ENCODE measurements at places on chromosomes 1 and 21.

- DNase-seq = no peak
Observed at GRCh38 chr1:231612393-231613089, 14.0 kb upstream of the DISC1 start.

- no peak for DNase-seq
Observed at GRCh38 chr1:207155028-207155427, 51.0 kb downstream of the C4BPA start.

- DNase-seq = no peak
Observed at GRCh38 chr1:156359973-156360372, 9.0 kb upstream of the RHBG start.

DNA sequence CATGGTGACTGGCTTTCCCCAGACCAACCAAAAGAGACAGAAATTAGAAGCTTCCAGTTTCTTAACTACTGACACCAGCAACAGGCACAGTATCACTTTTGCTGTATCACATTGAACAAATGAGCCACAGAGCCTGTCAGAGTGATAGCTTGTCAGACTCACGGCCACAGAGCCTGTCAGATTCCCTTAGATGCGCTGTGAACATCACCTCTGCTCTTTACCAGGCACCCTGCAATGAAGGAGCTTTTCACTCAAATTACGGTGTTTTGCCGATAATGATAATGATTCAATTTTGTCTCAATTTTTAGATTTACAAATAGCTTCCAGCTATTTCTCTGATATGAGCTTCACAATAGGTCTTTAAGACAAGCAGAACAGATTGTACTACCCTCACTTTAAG, 107.9 kb upstream of the GNG12 start:
- DNase-seq = no peak

DNA sequence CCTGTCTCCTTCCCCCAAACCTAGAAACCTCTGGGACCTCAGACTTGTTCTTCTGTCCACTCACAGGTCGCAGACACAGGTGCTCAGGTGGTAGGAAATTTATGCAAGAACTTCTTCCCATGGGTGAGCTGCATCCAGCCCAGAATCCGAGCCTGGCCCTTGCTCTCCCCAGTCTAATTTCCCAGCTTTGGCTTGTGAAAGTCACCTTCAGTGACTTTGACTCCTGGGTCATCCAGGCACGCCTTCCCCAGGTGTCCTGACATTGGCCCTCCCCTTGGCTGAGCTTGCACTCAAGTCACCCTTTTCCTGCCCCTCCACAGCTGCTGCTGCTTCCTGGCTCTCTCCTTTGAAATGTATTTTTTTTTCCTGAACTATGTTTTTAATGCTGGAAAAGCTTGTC, 6.6 kb downstream of the IPO13 start:
- no peak for DNase-seq

DNA sequence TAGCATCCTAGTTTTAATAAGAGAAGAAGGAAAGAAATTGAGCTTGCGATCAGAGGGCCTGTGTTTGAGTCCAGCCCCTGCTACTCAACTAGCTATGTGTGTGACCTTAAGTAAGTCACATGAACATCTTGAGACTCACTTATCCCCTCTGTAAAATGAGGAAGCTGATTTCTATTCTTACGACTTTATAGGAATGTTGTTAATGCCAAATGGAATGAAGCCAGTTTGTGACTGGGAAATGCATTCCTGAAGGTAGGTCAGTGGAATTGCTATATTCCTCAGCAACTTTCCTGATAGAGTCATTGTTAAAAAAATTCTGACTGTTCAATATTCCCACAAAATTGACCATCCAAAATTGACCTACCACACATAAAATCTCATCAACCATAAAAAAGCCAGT, 14.9 kb downstream of the FASLG start:
- DNase-seq = no peak

GRCh38 chr1:2314803-2315673, 76.3 kb downstream of the MORN1 start:
- DNase-seq = peak; percentile 48

GRCh38 chr1:229619614-229620013, 6.3 kb downstream of the TAF5L start:
- DNase-seq = no peak

DNA sequence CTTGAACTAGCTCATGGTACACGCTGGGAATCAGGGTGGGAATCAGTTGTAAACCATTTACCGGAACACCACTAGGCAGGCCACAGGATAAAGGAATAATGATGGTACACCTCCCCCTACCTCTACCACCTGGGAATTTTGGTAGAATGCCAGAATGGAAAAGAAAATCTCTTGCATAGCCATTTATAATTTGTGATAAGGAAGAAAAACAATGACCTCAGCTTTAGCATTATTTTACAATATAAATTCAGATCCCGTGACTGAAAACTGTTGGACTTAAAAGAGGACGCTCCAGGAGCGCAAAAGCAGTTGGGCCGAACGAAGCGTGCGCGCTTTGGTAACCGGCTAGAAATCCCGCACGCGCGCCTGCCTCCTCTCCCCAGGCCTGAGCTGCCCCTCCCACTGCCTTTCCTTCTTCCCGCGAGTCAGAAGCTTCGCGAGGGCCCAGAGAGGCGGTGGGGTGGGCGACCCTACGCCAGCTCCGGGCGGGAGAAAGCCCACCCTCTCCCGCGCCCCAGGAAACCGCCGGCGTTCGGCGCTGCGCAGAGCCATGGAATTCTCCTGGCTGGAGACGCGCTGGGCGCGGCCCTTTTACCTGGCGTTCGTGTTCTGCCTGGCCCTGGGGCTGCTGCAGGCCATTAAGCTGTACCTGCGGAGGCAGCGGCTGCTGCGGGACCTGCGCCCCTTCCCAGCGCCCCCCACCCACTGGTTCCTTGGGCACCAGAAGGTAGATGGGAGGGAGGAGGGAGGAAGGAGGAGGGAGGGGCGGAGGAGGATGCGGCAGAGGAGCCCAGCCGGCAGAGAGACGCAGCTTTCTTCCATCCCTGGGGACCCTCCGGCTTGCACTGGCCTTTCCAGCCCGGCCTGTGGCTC, at the start of gene CYP4X1:
TSS of gene CYP4X1 (plus strand) at position 402 of the 873 bp plus-strand sequence. CDS start at position 551, 149 bp downstream.
- no peak for DNase-seq

DNA sequence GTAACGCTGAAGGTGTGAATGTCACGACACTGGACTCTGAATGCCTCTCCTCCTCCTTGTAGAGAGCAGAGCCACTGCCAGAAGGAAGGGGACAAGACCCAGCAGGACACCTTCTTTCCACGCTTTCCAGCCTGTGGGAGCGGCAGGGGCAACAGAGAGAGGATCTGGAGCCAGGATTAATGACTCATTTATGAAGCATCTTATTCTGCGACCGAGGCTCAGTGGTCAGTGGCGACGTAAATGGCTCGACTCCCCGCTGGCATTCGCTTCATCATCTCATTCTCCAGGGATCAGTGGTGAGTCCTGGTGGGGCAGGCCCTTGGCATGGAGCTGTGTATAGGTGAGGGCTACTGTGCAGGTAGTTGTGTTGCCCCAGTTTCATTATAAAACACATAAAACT, 4.6 kb downstream of the SLC37A1 start:
- DNase-seq = no peak

GRCh38 chr1:204107892-204108291, 35.0 kb downstream of the SOX13 start:
- no peak for DNase-seq

GRCh38 chr1:47362828-47363227, 29.2 kb downstream of the CMPK1 start:
- no peak for DNase-seq

GRCh38 chr1:1680912-1681273, 11.7 kb downstream of the SLC35E2B start:
- no peak for DNase-seq

DNA sequence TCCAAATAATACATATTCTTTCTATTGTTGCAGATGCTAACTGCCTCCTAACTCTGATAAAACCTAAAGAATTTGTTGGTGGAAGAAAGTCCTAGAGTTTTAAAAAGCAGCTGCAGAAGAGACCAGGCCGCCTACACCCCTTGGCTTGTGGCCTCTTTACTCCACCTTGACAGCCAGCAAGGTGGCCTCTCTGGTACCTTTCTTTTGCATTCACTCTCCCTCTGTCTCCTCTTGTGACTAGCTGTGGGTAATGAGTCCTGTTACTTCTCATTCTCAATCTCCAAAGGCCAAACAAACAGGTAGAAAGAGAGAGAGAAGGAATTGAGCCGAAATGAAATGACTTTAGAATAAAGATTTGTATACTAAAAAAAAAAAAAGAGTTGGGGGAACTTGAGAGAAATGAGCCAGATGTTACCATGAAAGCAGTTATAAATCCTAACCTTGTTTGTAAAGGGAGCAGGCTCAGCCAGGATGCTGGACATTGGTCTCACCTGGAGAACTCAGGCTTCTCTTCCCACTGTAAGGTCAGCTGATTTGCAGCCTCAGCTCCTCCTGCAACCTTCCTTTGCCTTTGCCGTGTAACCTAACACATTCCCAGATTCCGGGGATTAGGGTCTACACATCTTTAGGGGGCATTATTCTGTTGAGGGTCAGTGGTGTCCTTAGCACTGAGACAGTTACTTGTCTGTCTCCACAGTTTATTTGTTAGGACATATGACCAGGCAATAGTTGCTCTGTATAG, 164.1 kb upstream of the IRF2BP2 start:
- no peak for DNase-seq

DNA sequence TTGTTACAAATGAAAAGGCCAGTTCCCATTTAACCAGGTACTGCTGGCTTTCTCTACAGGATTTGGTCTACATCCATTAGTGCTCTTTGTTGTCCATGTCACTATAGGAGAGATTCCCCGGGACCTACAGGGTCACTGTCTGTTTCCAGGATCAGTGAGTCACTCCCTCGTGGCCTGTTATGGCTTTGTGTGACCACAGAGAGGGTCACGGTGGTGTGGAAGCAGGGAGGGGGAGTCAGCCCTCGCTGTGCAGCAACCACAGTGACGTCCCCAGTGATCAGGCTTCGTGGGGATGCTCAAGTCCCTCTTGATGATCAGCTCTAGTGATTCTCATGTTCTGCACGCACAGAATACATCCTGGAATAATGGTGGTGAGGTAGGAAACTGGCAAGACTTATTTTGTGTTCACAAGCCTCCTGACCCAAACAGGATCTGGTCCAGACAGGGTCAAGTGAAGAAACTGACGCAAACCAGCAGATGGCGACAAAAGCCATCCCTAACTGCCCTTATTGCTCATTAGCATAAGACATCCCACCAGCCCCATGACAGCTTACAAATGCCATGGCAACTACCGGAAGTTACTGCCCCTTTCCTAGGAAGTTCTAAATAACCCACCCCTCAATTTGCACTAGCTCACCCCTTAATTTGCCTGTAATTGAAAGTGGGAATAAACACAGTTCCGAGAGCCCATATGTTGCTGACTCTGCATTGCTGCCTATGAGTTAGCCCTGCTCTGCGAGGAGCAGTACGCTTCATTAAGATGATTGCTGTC, 98.5 kb downstream of the DISC1 start:
- DNase-seq = peak; percentile 43

- DNase-seq = no peak
Observed at GRCh38 chr1:61434276-61434675, 290.7 kb downstream of the TM2D1 start.

GRCh38 chr1:246794048-246794827, 70.0 kb downstream of the SCCPDH start:
- DNase-seq = peak; percentile 17

DNA sequence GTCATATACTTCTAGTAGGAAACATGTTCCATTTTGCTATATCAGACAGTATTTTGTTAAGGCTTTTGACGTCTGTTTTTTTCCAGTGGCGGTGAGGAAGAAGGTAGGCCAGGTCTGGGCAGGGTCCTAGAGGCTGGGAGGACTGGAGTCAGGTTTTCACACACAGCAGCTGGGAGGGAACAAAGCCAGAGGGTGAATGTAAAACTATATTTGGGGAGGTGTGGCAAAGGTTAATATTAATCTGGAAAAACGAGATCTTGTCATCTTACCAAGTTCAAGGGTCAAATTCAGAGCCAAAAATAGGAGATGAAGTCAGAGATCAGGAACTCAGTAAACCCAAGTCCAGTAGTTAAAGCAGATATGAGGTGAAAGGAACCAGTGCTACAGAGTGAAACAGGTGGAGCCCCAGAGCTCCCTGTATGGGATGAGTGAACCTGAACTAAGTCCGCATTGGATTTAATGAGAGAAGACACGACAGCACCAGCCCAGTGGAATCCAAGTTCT, 10.7 kb upstream of the OTUD7B start:
- DNase-seq = no peak

DNA sequence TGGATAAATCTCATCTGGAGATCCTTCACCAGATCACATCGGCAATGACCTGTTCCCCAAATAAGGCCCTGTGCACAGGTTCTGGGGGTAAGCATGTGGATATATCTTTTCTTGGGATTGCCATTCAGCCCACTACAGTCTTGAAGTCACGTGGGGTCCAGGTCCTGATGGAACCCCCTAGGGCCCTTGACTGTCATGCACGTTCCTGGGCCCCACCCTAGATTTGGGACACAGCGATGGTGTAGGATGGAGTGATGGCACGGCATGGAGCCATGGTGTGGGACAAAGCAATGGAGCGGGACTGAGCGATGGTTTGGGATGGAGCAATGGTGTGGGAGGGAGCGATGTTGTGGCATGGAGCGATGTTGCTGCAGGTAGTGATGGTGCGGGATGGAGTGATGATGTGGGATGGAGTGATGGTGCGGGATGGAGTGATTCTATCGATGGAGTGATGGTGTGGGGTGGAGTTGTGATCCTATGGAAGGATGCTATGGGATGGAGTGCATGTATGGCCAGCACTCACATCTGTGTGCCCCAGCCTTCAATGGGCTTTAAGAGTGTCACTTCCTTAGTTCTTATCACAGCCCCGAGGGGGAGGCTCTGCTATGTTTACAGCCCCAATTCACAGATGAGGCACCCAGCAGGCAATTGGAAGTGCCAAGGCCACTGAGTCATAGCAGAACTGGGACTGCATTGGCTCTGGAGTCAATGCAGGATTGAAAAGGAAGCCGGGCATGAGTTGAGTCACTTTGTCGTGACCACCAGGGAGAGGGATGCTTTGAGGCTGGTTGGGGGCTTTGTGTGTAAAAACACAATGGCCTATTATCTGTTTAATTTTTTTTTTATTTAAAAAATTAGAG, 97.0 kb upstream of the C1orf174 start:
- no peak for DNase-seq

- no peak for DNase-seq
Observed at GRCh38 chr1:28297826-28298225, 31.0 kb upstream of the MED18 start.

- DNase-seq = no peak
Observed at GRCh38 chr1:56803561-56804156, 15.5 kb downstream of the FYB2 start.

DNA sequence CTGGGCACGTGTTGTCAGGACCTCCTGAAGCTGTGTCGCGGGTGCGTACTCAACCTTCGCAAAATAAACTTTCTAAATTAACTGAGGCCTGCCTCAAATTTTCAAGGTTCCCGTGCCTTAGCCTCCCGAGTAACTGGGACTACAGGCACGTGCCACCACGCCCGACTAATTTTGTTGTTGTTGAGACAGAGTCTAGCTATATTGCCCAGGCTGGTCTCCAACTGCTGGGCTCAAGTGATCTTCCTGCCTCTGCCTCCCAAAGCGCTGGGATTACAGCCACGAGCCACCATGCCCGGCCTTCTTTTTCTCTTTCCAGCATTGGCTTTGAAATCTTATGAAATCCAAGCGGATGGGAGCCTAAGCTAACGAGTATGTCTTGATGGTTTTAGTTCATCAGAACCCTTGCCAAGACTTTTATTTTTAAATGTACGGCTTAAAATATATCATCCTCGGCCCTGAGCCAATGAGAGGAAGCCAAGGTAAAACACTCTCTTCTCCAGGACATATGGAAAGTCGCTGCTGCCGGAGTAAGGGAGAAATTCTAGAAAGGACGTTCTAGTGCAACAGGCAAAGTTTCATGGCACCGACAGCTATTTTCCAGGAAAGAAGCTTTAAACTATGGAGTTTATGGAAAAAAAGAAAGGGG, 12.7 kb upstream of the ERVH48-1 start:
- DNase-seq = no peak

Data from NCI-H1694 (cell line).